T-helper 2 cell (primary cell): ENCODE measurements at places on chromosomes 2 and 18.

GRCh38 chr18:46068763-46069162, 3.3 kb downstream of the PSTPIP2 start:
- no peak for DNase-seq

DNA sequence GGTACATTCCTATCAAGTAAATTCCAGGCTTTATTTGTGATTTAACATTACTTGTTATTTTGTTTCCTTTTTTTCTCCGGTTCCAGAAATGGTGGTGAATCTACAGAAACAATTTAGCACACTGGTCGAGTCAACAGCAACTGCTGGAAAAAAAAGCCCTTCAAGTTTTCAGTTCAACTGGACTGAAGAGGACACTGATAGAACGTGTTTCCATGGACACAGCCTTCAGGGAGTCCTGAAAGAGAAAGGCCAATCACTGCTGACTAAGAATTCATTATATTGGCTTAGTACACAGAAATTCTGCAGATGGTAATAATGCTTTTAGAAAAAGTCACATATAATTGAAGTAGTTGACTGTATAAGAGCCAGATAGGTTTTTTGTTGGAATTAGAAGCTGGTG, 32.0 kb upstream of the GRHL1 start:
- no peak for DNase-seq

GRCh38 chr18:78965917-78966792, 13.5 kb upstream of the SALL3 start:
- no peak for DNase-seq

GRCh38 chr2:239098288-239098970, 250.5 kb downstream of the TWIST2 start:
- no peak for DNase-seq

DNA sequence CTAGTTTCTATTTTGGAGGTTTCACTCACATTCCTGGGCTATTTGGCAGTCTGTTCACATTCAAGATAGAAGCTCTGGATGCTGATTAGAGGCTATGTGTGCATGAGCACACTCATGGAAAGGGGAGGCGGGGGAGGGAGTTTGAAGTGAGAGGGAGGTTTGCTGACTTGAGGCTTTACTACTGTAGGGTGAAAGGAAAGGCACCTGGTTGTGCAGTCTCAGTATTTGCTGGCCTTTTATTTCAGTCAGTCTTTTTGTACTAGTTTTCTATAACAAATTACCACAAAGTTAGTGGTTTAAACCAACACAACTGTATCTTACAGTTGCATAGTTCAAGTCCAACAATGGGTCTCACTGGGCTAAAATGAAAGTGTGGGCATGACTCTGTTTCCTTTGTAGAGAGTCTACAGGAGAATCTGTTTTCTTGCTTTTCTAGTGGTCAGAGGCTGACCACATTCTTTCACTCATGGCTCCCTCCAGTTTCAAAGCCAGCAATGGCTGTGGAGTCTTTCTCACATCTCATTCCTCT, 47.7 kb upstream of the NR4A2 start:
- DNase-seq = no peak

- DNase-seq = no peak
Observed at GRCh38 chr2:8437228-8437948, 244.5 kb upstream of the ID2 start.

- no peak for DNase-seq
Observed at GRCh38 chr2:1736045-1736444, 8.3 kb downstream of the PXDN start.

GRCh38 chr2:197152451-197153228, 157.9 kb downstream of the ANKRD44 start:
- DNase-seq = no peak

GRCh38 chr2:98701230-98701629, 29.7 kb downstream of the MGAT4A start:
- no peak for DNase-seq

- no peak for DNase-seq
Observed at GRCh38 chr2:181998891-181999654, 13.4 kb downstream of the PPP1R1C start.

DNA sequence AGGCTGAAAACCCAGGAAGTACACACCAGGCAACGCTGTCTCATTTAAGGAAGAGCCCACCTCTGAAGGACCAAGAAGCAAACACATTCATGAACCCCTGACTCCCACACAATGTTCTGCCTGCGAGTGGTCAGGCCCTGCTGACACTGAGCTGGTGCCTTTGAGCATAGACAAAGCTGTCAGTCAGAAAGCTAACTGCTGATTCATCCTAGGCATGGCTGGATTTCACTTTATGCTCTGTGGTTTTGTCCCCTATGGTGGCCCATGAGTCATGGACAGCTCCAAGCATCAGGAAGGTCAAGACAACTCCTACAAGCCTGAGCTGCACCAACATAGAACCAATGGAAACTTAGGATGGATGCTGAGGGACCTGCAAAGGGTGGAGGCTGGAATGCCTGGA, 78.9 kb downstream of the UXS1 start:
- DNase-seq = no peak

DNA sequence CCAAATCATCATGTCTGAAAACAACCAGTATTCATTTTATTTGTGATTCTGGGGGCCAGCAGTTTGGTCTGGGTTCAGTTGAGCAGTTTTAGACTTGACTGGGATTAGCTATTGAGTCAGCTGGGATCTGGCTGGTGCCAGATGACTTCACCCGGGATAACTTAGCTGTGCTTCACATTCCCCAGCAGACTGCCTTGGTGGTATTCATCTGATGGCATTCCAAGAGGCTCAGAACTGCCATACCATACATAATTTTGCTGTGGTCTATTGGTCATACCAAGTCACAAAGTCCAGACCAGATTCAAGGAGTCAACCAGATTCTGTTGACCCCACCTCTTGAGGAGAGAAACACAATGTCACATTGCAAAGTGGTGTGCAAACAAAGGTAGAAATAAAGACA, 7.8 kb upstream of the FSHR start:
- DNase-seq = no peak

DNA sequence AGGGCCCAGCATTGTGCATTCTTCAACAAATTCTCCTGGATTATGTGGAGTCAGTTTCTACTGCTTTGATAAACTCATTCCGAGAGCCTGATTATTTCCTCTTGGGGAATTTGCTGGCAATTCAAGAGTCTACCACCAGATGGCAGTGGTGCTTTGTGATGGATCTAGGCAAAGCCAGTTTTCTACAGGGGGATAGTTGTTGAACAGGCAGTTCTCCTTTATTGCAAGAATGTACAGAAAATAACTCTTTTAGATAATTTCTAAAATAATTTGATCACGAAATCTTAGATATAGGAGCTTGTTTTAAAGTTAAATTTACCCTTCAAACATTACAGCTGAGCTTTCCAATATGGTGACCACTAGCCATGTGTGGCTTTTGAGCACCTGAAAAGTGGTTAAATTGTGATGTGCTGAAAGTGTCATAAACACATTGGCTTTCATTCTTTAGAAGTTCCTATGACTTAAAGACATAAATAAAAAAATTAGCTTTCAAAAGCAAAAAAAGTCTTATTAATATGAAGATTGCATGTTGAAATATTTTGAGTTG, 66.7 kb upstream of the HAAO start:
- peak; percentile 47 for DNase-seq

DNA sequence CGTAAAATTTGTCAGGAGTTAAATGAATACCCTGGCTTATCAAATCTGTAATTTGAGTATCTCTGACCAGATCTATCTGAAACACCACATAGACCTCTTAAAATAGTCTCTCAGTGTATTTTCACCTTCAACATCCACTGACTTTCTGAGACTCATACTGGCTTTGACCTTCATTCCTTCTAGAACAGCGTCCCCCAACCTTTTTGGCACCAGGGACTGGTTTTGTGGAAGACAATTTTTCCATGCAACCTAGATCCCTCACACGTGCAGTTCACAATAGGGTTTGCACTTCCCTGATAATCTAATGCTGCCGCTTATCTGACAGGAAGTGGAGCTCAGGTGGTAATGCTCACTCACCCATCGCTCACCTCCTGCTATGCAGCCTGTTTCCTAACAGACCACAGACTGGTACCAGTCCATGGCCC, 3.2 kb downstream of the NBAS start:
- DNase-seq = no peak

DNA sequence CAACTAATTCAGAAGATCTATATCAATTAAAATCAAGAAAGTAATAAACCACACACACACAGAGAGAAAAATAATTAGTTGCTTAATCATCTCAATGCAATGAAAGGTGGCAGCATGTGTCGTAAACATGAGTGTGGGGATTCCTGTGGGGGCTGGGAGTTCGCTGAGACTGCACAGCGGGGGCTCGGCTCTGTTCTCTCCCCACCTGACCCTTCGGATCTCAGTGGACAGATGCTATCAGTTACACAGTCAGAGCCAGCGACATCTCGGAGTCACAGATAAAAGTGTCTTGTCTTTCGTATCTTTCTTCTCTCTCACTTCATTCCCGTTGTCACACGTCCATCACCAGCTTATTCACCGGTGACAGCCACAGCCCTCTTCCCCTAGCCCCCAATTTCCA, 37.1 kb downstream of the COLEC12 start:
- no peak for DNase-seq

- DNase-seq = no peak
Observed at GRCh38 chr18:23056315-23056714, 79.0 kb upstream of the CABLES1 start.

- DNase-seq = no peak
Observed at GRCh38 chr18:59715445-59715844, 18.2 kb upstream of the CCBE1 start.

DNA sequence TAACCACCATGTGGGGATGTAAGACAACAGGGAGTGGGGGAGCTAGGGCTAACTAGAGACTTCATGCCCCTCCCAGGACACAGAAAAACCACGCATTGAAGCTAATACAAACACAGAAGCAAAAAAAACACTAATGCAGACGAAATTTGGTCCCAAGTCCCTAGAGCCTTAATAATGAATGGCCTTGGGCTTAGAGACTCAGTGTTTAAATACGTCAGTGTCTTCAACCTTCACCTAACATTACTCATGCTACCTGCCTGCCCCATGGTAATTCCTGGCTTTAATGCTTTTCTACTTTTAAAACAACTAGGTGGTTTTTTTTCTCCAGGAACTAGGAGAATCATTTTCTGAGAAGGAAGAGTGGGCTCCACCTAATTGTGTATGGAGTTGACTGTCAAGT, 64.1 kb upstream of the ITSN2 start:
- DNase-seq = no peak

GRCh38 chr18:32607816-32608215, 137.1 kb upstream of the GAREM1 start:
- no peak for DNase-seq

DNA sequence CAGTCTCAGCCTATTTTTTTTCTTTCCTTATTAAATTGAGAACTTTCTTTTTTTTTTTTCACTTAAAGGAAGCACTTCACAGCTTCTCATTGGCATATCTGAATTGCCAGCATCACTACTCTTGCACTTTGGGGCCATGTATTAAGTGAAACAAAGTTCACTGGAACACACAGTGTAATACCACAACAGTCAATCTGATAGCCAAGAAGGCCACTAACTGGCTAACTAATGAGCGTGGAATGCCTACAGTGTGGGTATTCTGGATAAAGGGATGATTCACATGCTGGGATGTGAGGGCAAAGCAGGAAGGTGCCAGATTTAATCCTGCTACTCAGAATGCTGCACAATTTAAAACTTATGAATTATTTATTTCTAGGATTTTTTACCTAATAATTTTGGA, 11.7 kb upstream of the C18orf63 start:
- DNase-seq = no peak

DNA sequence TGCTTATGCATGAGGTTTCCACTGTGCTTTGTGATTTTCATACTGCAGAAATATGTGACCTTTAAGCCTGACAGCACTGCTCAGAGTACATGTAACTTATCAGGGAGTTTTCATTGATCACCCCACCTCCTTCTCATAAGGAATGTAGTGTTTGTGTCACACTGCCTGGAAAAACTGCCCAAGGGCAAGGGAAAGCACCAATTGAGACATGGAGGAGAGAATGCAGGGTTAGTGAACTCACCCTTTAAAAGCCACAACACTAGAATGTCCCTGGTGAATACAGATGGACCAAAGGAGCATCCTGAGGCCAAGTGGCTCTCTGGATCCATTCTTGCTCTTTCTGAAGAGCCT, 147.2 kb upstream of the SPATS2L start:
- DNase-seq = no peak

- DNase-seq = no peak
Observed at GRCh38 chr18:31244771-31245394, 73.1 kb upstream of the DSG1 start.
